ENCODE measurements at places on chromosomes 13 and 19.

DNA sequence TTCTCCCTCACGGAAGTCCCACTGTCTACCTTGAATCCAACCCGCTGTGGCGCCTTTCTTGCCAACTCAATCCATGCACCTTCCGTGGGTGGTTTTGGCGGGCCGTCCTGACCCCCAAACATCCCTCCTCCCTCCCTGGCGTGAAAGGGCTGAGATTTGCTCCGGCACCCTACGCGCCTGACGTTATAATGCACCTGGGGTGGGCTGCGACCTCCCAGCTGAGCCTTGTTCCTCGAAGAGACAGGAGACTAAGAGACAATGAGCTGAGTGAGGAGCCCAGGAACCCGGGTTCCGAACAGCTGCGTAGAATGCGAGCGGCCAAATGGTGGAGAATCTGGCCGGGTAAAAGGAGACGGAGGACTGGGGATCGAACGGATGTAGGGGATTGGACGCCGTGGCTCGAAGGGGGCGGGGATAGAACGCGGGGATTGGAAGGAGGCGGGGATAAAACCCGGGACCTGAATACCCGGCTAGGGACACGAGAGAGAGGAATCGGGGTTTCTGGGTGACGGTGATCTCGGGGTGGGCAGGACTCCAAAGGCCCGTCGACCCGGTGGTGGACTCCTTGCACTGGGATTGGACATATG lies at the start of gene CPT1C:
Gene CPT1C, plus strand, starts transcription at position 461 of the 587 bp plus-strand sequence. CDS start 1,137 bp downstream, outside the sequence.
- no peak within 1 kb of the TSS for H3K27ac ChIP-seq
- peaks cover 22% of the 10 kb centered on the region for H3K36me3 ChIP-seq
- H3K27me3 ChIP-seq = no peaks in the 10 kb centered on the region
- DNase-seq = no peak
- H3K4me1 ChIP-seq = peaks cover 8% of the 10 kb centered on the region
- H3K4me3 ChIP-seq = 0 out of 2 replicates have a peak within 1 kb of the TSS, but pooled peaks have one; percentile 16

- H3K27ac ChIP-seq = no peak overlapping the region
- H3K36me3 ChIP-seq = no peaks in the 10 kb centered on the region
- H3K4me1 ChIP-seq = no peaks in the 10 kb centered on the region
- no peak overlapping the region for H3K4me3 ChIP-seq
These were observed 121.9 kb upstream of the SOX1 start for GRCh38 chr13:111945086-111945485.

DNA sequence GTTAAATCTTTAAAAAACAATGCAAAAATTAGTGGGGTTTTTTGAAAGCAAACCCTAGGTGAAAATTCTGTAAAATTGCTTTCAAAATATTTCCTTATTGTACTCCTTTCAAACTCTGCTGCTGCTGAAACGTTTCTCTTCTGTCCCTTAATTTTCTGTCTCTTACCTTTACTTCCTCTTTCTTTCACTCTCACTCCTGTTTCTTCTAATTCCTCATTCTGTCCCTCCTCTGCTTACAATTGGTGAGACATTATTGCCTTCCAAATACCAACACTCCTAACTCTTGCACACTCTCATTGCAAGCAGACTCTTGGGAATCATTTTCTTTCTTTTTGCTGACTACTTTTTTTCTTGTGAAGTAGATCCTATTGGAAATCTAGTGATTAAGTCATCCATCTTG lies 685.6 kb upstream of the SLITRK1 start:
- no peak overlapping the region for H3K4me3 ChIP-seq
- no peaks in the 10 kb centered on the region for H3K4me1 ChIP-seq
- no peaks in the 10 kb centered on the region for H3K27me3 ChIP-seq
- H3K27ac ChIP-seq = no peak overlapping the region
- no peaks in the 10 kb centered on the region for H3K36me3 ChIP-seq

GRCh38 chr19:23249911-23250649 lies at the start of gene ZNF724:
Gene ZNF724 (minus strand): TSS chr19:23250394. CDS start chr19:23250242, 152 bp downstream.
- H3K4me1 ChIP-seq = no peaks in the 10 kb centered on the region
- peak within 1 kb of the TSS; percentile 91 for H3K27ac ChIP-seq
- peak; percentile 95 for DNase-seq

GRCh38 chr13:50700664-50701305 lies 142.7 kb downstream of the DLEU7 start:
- H3K36me3 ChIP-seq = no peaks in the 10 kb centered on the region
- no peaks in the 10 kb centered on the region for H3K27me3 ChIP-seq
- no peak overlapping the region for H3K27ac ChIP-seq
- H3K4me3 ChIP-seq = no peak overlapping the region

All from GM12878 (cell line).